Renal cortical epithelial cell (primary cell): ENCODE measurements at places on chromosomes 5 and 9. TPM values are rescaled to one million over a fixed set of nuclear protein-coding genes. Genes with fewer than 3 reads are reported as not detected.

- DNase-seq = no peak
Observed at GRCh38 chr5:96481009-96481786, 48.1 kb upstream of the PCSK1 start.

GRCh38 chr9:16236311-16236710 lies 634.2 kb downstream of the BNC2 start:
- DNase-seq = peak; percentile 66

DNA sequence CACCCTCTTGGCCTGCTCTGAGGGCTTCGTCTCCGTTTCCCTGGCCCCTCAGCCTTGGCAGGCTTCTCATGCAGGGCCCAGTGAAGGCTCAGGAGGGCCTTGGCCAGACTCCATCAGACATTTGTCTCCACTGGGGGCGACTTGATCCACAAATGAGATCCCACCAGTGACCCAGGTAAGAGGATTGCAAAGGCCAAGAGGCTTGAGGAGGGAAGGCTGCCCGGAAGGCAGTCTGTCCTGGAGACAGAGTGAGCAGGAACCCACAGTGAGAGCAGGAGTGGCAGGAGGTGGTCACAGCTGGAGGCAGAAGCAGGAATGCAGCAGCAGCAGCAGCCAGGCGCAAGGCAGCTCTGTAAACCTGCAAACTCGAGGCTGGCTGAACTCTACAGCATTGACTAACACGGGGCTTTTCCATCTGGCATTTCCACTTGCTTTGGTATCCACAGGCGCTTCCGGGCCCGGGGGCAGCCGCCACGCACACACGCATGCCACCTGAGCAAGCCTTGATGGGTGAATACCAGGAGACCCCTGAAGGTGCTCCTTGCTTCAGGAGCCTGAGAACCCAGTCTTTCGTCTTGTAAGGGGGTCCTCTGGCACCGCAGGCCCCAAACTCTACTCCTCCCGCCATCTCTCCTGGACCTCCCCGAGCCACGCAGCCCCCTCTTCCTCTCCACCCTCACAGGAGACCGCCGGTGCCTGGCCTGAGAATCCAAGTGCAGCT lies 14.7 kb downstream of the MGAT1 start:
- DNase-seq = no peak

The CREBRF gene
- 8.0 and 22.9 TPM in 2 replicates for total RNA-seq

The GMCL2 gene
- not detected in 2 replicates for total RNA-seq

GRCh38 chr9:104842698-104843097 lies 78.8 kb downstream of the NIPSNAP3B start:
- DNase-seq = no peak

GRCh38 chr9:111601237-111602018 lies 2.0 kb upstream of the PTGR1 start:
- DNase-seq = peak; percentile 45

GRCh38 chr9:18890372-18890771 lies 142.6 kb downstream of the SAXO1 start:
- no peak for DNase-seq

The ADAM19 gene
- total RNA-seq = 6.2 and 9.4 TPM in 2 replicates

The TAF11L10 gene
- total RNA-seq = not detected in 2 replicates

GRCh38 chr9:83582029-83582428 lies 40.9 kb upstream of the IDNK start:
- DNase-seq = peak; percentile 88
